ENCODE measurements at places on chromosomes 16 and 17.

- DNase-seq: no peak
Measured at GRCh38 chr17:32863559-32863958, 13.4 kb downstream of the MYO1D start.

- no peak for DNase-seq
Measured at GRCh38 chr16:1550069-1550468, 16.6 kb downstream of the TMEM204 start.

DNA sequence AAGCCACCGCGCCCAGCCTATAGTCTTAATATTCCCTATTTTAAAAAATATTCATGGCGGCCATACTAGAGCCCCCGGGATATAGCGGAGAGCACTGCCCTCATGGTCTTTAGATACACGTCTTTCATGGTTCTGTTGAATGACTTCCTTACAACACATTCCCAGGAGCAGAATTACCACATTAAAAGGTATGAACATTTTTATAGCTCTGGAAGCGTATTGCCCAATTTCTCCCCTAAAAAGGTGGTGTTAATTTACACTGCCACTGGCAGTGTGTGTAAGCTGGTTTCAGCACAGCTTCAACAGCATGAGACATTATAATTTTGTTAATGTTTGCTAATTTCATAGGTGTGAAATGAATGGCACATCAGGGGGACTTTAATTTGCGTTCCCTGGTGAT lies 19.0 kb downstream of the C17orf100 start:
- no peak for DNase-seq

GRCh38 chr16:29736112-29736511 lies 9.7 kb downstream of the C16orf54 start:
- no peak for DNase-seq

DNA sequence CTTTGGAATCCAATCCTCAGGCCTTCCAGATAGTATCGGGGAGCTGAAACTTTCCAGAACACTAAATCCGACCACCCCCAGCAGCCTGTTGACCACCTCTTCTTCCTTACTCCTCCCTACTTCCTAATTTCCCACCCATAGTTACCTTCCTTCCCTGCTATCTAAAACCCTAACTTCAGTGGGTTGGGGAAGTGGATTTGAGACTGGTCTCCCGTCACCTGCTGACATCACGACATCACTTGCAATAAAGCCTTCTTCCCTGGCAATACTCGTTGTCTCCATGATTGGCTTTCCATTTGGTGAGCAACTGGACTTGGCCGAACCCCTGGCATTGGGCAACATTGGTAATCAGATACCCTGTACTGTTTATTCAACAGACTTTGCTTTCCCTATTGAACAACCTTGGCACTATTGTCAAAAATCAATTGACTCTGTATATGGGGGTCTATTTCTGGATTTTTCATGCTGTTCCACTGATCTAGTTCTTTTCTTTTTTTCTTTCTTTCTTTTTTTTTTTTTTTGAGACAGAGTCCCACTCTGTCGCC lies 11.8 kb upstream of the FOXK2 start:
- DNase-seq: no peak
